ENCODE measurements at places on chromosomes 11 and 22. TPM values are rescaled to one million over a fixed set of nuclear protein-coding genes. Genes with fewer than 3 reads are reported as not detected.

The OR2AT4 gene
- total RNA-seq: not detected

The TSPAN18 gene
- total RNA-seq: not detected

The SLC25A45 gene
- 1.3 TPM for total RNA-seq

The HMBS gene
- total RNA-seq: 16.0 TPM

The TMEM45B gene
- not detected for total RNA-seq

The OR51B5 gene
- not detected for total RNA-seq

The ZNF214 gene
- total RNA-seq: 7.0 TPM

All from uterine smooth muscle cell (primary cell).